Thoracic aorta (tissue), 2 donors: ENCODE measurements at places on chromosomes 3 and 15. TPM values are rescaled to one million over a fixed set of nuclear protein-coding genes. Genes with fewer than 3 reads are reported as not detected.

- DNase-seq, result no peak
These were observed 232.8 kb upstream of the BHLHE40 start for GRCh38 chr3:4746241-4746958.

Gene ASB14
- not detected for total RNA-seq

Gene SH3GL3
- total RNA-seq, result not detected

- no peak for DNase-seq
These were observed 71.4 kb downstream of the KLF13 start for GRCh38 chr15:31397851-31398661.

DNA sequence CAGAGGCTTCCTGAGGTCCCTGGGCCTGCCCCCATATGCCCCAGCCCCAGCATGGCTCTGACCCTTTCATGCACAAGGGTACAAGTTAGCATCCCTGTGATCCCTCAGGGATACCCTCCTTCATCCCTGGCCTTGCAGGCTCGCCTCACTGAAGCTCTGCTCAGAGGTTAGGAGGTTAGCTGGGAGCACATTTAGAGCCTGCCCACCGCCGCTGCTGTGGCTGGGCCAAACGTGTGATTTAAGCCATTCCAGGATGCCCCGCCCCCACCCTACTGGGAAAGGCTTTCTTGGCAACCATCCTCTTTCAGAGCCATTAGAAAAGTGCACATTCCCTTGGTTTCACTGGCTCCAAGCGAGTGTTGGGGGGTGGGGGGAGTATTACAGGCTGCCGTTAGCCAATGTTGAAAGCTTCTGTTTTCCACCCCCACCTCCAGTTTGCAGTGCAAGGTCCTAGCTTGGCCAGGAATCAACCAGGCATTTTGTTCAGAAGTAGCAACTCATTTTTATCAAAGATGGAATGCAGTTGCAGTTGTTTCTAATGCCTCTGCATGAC is 6.3 kb upstream of the HES1 start:
- no peak for DNase-seq

Gene GP9
- total RNA-seq, result not detected

- DNase-seq, result no peak
These were observed 36.3 kb upstream of the MASP1 start for GRCh38 chr3:187327845-187328244.

DNA sequence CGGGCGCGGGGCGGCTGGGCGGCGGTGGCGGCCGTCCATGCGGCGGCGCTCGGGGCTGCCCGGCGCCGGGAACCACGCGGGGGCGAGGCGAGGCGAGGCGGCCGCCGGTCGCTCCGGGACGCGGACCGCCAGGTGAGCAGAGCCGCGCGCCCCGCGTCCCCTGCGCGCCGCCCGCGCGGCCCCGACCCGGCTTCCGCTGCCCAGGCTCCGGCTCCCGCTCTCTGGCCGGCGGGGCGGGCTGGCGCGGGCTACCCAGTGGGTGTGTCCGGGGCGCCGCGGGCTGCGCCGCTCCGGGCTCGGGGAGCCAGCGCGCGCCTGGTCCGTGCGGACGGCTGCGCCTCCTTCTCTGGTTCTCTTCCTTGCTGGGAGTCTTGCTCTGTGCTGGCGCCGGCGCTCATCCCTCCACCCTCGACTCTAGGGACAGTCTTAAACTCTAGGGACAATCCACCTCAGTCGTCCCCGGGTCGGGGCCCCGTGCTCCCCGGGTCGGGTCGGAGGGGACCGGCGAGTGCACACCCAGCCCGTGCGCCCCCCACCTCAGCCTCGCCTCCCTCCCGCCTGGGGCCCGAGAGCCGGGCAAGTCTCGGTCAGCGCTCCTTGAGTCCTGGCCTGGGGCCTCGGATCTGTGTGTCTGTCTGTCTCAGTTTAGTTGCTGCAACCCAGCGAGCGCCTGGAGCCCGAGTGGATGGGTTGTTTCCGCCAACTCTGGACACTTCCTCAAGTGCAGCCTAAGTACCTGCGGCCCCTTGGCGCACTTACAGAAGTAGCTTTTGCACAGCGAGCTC is 488 bp downstream of the THSD4 start:
- no peak for DNase-seq

DNA sequence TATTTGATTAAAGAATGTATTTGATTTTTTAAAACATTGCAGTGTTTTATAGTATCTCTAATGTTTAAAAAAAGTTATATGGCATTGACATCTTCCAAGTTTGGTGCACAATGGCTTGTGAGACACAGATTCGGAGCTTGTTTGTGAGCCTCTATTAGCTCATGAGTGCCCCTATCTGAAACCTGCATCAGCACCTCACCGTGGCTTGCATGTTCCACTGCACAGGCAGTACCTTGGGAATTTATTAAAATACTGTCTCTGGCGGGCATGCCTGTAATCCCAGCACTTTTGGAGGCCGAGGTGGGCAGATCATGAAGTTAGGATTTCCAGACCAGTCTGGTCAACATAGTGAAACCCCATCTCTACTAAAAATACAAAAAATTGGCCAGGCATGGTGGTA is 6.8 kb upstream of the RTP2 start:
- DNase-seq, result no peak

DNA sequence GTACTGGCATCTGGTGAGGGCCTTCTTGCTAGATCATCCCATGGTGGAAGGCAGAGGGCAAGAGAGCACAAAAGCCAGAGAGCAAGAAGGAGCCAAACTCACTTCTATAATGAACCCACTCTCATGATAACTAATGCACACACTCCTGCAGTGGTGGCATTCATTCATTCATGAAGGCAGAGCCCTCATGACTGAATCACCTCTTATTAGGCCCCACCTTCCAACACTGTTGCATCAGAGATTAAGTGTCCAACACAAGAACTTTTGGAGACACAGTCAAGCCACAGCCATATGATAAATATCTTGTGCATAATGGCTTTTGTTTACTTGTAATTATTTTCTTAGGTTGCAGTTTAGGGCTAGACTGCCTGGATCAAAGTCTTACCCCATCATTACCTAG is 182.7 kb downstream of the TIGIT start:
- no peak for DNase-seq

DNA sequence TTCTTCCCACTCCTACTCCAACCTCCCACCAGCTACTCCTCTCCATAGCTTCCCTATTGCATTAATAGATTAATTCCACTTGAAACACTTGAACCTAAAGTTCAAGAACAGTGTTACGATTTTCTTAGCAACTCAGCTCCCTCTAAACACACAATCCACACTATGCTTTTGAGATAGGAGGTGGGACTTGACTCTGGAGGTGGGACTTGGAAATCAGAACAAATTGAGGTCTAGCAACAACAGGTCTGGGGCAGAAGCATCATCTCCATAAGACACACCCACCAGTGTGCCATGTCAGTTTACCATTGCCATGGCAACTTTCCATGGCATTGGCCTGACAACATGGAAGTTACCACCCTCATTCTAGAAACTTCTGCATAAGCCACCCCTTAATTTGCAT is 336.5 kb upstream of the ALCAM start:
- DNase-seq, result no peak

DNA sequence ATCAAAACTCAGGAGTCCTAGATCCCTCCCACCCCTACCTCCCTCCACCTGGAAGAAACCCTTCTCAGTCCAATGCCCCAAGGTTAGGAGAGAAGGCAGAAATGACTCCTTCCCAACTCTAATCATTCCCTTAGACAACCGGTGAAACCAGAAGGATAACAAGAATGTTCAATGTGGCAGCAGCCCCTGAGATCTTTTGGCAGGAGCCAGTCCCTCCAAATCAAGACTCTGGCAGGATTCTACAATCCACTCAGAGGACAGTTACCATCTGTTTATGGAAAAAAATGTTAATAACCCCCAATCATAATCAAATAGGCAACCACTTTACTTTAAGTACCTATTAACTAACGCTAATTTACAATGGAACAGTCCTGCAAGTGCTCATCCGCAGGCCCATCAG is 136.5 kb downstream of the NTRK3 start:
- DNase-seq, result no peak

Gene CELSR3
- 3.0 TPM for total RNA-seq

GRCh38 chr3:20099060-20099459 is 58.8 kb downstream of the KAT2B start:
- no peak for DNase-seq

Gene SLC22A13
- 0.99 TPM for total RNA-seq

GRCh38 chr3:126665959-126666657 is 11.2 kb upstream of the TXNRD3 start:
- DNase-seq, result no peak

DNA sequence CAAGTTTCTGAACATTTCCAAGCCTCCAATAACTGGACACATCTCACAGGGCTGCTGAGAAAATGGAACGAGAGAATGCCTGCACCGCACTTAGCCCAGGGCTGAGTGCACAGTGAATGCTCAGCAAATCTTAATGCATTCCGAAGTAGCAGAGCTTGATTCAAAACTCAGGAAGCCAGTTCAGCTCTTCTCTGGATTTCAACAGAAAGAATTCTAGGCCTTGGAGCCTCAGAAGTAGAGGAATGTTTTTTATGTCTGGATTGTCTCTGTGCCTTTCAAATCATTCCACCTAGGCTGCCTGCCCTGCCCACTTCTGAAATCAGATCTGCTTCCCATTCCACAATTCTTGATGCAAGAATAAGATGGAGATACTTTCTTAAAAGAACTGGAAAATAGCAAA is 9.6 kb upstream of the FOXP1 start:
- DNase-seq, result no peak

DNA sequence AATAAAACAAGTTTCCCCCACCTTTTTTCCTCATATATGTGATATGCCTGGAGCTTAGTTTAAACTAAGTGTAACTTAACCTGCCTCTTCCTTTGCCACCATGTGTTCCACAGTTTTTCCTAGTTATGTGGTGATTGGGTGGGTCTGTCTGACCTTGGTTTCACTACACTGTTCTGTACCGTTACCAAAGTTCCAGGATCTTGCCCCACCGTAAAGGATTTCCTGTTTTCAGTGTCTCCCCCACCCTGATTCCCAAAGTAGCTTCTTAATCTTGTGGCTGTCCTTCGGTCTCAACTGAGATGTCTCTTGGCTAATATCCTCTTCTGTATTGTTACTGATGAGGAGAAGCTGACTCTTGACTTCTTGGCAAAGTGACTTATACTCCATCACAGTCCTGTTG is 6.4 kb upstream of the MGA start:
- no peak for DNase-seq

DNA sequence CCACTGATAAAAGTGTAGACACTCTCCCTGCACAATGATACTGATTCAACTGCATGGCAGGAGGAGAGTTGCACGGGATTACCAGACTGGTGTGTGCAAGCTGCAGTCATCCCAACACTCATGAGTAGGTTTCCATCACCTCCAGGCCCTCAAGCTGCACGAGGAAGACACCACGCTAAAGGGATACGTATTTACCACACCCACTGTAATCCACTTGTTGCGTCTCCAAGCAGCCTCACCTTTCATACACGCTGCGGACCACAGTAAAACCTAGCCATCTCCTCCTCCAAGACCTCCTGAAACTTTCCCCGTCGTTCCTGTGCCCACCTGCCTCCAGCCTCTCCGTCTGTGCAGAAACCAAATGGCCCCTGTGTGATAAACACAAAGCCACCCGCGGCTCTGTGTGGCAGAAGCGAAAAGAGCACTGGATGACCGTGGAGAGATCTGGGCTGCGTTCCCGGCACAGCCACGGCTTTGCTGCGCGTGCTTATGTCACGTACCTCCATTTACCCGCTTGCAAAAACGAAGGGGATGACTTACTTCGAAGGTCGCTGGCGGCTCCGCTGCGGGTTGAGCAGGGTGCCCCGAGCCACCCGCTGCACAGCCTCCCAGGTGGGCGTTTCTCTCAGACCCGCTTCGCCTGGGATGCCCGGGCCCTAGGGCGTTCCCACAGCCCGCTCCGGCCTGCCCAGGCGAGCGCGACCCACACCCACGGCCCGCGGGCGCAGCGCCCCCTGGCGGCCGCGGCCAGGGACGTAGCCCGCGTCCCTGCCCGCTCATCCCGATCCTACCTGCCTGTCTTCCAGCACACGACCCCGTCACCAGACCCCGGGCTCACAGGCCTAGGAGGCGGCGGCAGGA is 643 bp downstream of the ABCC5 start:
- DNase-seq, result no peak

- no peak for DNase-seq
These were observed 58.9 kb downstream of the TMEM41A start for GRCh38 chr3:185439745-185440466.

GRCh38 chr3:120348065-120348990 is 826 bp downstream of the LRRC58 start:
- DNase-seq, result no peak

- no peak for DNase-seq
These were observed 3.4 kb downstream of the IFT57 start for GRCh38 chr3:108218811-108219210.

DNA sequence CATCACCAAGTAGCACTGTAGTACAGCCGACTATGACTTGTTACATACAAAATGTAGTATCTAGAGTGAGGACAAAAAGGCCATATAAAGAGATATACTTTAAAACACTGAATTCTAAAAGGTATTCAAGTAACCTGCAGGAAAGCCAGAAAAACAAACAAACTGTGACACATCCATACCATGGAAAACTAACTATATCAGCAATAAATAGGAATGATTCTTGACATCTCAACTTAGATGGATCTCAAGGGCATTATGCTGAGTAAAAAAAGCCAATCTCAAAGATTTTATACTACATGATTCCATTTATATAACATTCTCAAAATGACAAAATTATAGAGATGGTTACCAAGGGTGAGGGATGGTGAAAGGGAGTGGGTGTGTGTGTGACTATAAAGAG is 143.0 kb downstream of the PEAK1 start:
- no peak for DNase-seq

GRCh38 chr3:12438318-12438717 is 46.0 kb upstream of the TSEN2 start:
- DNase-seq, result no peak

- no peak for DNase-seq
These were observed 28.4 kb downstream of the ANKRD28 start for GRCh38 chr3:15769256-15769915.

Gene C15orf62
- total RNA-seq, result not detected

GRCh38 chr3:141412087-141412935 is 44.0 kb downstream of the ZBTB38 start:
- DNase-seq, result no peak

- DNase-seq, result no peak
These were observed 151.8 kb downstream of the LRRN1 start for GRCh38 chr3:3951071-3951470.

DNA sequence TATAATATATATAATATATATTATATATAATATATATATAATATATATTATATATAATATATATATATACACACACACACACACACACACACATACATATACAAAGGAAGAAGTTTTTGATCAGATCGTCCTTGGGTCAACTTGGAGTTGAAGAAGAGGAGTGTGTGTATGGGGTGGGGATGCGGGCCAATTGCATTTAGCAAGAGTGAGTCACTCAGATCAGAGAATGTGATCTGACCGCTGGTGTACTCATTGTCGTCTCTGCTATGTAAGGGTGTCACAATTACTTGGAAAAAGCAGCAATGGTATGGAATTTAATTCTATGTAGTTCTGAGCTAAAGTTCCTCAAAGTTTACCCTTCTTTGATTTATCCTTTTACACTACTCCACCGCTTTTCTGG is 4.6 kb upstream of the VGLL3 start:
- no peak for DNase-seq

Gene GABRG3
- total RNA-seq, result not detected

Gene IQCF5
- total RNA-seq, result not detected
